Dermis blood vessel endothelial cell (primary cell): ENCODE measurements at places on chromosomes 16 and 17. TPM values are rescaled to one million over a fixed set of nuclear protein-coding genes. Genes with fewer than 3 reads are reported as not detected.
A peak's percentile ranks its signal among the peaks of the same experiment; 100 is the strongest.

Gene WFIKKN1
- 0.14 and 0.17 TPM in 2 replicates for total RNA-seq

DNA sequence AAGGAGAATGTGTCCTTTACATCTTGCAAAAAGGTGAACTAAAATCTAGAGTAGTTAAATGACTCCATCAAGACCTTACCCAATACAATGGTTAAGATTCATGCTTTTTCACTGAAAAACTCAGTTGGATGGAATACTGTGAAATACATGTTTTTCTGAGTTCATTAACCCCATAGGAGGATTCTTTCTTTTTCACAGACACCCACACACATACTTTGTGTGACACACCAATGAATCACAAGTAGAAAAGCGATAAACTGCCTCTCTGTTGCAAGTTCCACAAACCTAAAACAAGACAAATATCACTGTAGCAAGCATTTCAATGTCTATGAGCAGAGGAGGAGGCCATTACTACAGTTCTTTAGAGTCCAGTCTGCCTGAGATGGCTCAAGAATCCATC lies 258.8 kb upstream of the CDH5 start:
- DNase-seq = no peak

DNA sequence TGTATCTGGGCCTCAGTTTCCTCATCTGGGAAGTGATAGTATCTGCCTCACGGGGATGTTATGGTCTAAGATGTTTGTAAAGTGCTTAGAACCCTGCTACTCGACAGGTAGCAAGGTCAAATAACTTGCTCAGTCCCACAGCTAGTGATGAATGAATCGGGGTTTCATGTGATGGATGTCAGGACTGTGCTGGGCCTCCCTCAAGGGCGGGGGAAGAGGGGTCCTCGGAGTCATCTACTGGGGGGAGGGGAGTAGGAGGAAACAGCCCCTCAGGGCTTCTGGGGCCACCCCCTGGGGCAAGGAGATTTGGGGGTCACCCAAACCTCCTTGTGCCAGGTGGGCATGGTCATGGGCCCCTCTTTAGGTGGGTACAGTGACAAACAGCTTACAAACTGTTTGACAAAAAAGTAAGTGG lies 732 bp downstream of the PNPO start:
- DNase-seq = peak; percentile 6

DNA sequence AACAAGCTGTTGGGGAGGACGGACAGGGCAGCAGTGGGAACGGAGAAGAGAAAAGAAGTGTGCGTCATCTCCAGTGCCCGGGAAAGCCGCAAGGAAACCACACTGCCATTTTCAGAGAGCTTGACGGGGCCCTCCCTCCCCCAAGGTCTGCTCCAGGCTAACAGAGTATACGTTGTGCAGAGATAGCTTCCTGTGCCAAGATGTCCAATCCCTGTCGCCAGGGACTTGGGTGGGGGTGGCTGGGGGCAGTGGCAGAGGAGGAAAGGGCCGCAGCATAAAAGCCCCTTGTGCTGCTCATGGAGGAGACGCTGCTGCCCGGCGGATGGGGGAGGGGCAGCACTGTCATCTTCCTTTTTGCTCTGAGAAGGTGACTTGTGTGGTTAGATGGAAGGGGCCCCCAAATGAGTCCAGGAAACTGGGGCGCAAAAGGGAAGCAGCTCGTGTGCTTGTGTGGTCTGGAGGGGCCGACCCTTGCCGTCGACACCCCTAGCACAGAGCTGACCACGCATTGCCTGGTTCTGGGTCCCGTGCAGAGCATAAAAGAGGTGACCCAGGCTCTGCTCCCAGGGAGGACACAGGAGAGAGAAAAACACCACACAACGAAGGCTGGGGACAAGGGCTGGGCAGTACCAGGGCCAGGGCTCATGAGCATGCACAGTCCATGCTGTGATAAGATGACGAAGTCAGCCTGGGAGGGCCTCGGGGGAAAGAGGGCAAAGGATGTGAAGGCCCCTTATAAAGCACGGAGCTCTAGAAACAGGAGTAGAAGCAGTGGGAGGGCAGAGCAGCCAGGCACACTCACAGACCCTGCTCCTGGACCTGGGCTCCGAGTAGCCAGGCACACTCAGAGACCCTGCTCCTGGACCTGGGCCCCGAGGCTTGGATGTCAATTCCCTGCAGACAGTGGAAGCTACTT lies 372.7 kb downstream of the SLC39A11 start:
- DNase-seq = no peak

DNA sequence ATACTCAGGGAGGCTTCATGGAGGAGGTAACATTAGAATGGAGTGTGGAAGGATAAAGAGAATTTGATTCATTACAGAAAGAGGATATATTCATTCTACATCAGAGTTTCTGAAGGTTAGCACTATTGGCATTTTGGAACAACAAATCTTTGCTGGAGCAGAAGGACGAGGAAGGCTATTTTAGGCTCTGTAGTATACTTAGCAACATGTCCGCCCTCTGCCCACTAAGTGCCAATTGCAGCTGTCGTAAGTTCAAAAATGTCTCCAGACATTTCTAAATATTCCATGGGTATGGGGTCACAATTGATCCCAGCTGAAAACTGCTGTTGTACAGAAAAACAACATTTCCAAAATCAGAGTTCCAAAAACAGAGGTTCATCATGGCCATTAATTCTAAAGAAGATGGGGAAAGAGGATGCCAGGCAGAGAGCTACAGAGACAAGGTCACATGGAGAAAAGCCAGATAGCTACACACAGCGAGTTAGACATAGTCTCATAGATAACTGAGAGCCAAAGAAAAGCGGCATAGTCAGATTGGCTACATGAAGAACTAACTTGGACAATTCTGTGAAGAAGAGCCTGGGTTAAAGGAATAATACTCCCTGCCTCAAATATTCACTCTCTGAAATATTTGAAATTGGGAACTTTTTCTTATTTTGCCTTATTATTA lies 846.4 kb upstream of the CDH8 start:
- no peak for DNase-seq

Gene SPATA33
- 2.0 and 4.1 TPM in 2 replicates for total RNA-seq

DNA sequence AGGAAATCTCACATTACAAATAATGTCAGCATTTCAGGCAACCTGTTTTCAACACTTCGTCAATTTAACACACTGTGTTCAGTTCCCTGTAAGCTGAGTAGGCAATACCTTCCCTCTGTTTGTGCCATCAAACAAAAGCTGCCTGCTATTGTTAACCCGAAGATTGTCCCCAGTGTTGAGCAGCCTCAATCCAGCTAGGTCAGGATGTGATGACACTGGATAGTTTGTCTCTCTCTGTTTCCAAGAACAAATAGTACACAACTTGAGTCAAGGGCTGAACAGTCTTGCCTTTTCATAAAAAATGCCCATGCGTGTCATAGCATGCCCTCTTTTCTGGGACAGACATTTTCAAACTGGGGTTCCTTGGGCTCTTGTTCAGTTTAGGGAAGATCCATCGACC lies 36.4 kb downstream of the HSD17B2 start:
- DNase-seq = no peak

Gene HP
- 0.05 TPM in 1 of 2 replicates, not detected in the other for total RNA-seq

- peak; percentile 29 for DNase-seq
Measured at GRCh38 chr16:9258423-9259051, 167.1 kb downstream of the HAPSTR1 start.

GRCh38 chr17:58279736-58280479 lies 827 bp downstream of the MPO start:
- DNase-seq = no peak

- no peak for DNase-seq
Measured at GRCh38 chr17:38926293-38927070, 1.1 kb downstream of the LASP1NB start.

Gene AANAT
- total RNA-seq = not detected in 2 replicates

Gene TEKT1
- not detected in 2 replicates for total RNA-seq

Gene KRTAP4-3
- not detected in 2 replicates for total RNA-seq

GRCh38 chr17:17416007-17416399 lies 60.8 kb upstream of the MED9 start:
- DNase-seq = peak; percentile 89

Gene TERB1
- total RNA-seq = 0.17 TPM in 1 of 2 replicates, not detected in the other

Gene KRTAP2-3
- not detected in 2 replicates for total RNA-seq

DNA sequence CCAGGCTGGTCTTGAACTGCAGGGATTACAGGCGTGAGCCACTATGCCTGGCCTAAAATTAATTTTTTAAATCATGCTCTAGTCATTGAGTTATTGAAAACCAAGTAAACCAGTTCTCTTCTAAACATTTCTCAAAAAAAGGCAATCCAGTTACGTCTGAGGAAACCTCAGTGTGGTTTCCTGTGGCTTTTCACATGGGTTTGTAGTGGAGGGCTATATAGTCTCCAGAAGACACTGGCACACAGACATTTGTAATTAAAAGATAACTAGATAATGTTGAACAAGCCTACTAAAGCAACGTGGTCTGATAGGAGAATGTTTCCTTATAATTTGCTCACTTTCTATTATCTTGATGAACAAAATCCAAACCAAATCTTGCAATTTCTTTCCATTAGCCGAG lies 5.2 kb upstream of the TOB1 start:
- DNase-seq = no peak

- DNase-seq = no peak
Measured at GRCh38 chr17:77371888-77372443, 231.2 kb downstream of the SEC14L1 start.

Gene TGFB1I1
- 37.4 and 51.2 TPM in 2 replicates for total RNA-seq

Gene LPO
- total RNA-seq = under 0.01 TPM in 1 of 2 replicates, not detected in the other

- peak; percentile 75 for DNase-seq
Measured at GRCh38 chr17:60139438-60140285, 10.1 kb upstream of the CA4 start.

GRCh38 chr17:81815646-81815986 lies 11.7 kb downstream of the GCGR start:
- DNase-seq = no peak

GRCh38 chr17:75707079-75707571 lies 14.1 kb upstream of the ITGB4 start:
- DNase-seq = peak; percentile 95

- DNase-seq = no peak
Measured at GRCh38 chr17:55351226-55351625, 70.4 kb downstream of the MMD start.

DNA sequence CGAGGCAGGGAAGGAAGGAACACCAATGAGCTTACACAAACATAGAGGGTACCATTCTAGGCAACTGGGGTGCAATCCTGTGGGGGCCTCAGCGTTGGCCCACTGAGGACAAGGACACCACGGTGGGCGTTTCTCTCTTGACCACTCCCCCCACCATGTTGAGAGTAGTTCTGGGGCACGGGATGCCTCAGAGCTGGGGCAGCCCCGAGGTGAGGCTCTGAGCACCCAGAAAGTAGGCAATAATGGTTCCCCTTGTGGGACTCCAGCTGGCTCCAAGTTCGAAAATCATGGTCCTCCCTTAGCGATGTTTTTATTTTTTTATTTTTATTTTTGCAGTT lies 5.1 kb downstream of the PRSS21 start:
- DNase-seq = no peak

GRCh38 chr17:1977583-1978395 lies 47.3 kb downstream of the RTN4RL1 start:
- no peak for DNase-seq

- no peak for DNase-seq
Measured at GRCh38 chr17:11245187-11245586, 4.2 kb downstream of the SHISA6 start.

DNA sequence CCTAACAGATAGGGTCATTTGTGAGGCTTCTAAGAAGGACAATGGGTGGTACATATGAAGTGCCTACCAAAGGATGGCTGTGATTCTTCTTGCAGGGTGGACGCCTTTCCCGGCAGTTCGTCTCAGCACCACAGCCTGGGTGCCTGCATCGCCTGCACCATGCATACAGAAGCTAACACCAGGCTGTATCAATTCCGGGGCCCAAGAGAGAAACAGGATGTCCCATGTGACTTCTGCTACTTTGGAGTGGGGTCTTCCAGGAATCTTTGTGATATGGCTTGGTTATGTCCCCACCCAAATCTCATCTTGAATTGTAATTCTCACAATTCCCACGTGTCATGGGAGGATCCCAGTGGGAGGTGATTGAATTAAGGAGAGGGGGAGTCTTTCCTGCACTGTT lies 251.6 kb upstream of the TNRC6C start:
- no peak for DNase-seq

DNA sequence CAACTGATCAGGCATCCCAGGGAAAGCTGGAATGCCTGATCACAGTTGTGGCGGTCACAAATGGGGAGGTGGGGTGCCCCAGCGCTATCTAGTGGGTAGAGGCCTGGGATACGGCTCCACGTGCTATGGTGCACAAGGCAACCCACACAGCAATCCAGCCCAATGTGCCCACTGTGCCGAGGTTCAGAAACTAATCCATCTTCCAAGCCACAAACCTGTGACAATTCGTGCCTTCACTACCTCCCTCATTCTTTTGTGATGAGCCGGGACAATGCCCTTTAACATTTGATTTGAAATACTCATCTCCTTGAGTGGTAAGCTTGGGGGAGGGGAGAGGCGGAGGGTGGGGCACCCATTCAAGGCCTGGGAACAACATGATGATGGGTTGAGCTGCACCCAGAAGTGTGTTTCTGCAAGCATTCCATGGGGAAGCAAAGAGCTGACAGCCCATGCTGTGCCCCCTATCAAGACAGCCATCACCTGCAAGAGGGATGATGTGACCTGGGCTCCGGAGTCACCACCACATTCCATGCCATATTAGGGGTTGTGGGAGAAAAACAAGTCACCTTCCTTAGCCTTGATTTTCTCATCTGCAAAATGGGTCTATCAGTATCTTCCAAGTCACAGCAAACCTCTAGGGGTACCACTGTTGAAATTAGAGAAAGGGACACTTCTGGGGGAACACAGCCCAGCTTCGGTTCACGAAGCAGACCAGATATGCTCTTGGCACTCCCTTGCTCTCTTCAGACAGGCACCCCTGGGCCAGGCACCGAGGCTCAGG lies 3.7 kb downstream of the ELOB start:
- no peak for DNase-seq

GRCh38 chr17:50208611-50209061 lies 7.2 kb upstream of the COL1A1 start:
- no peak for DNase-seq

GRCh38 chr17:55448681-55449080 lies 27.0 kb upstream of the MMD start:
- no peak for DNase-seq

Gene TEX19
- total RNA-seq = 0.05 TPM in 1 of 2 replicates, not detected in the other

- no peak for DNase-seq
Measured at GRCh38 chr17:63624531-63624880, 2.3 kb downstream of the MAP3K3 start.

- no peak for DNase-seq
Measured at GRCh38 chr17:44191941-44192496, 5.2 kb downstream of the TMUB2 start.

Gene ZNF689
- total RNA-seq = 5.8 and 6.0 TPM in 2 replicates

- no peak for DNase-seq
Measured at GRCh38 chr16:84753412-84754326, 53.9 kb downstream of the USP10 start.

Gene SGCA
- not detected in 2 replicates for total RNA-seq

Gene CAPNS2
- 0.70 and 1.7 TPM in 2 replicates for total RNA-seq

Gene TEX14
- under 0.01 and 0.05 TPM in 2 replicates for total RNA-seq

GRCh38 chr17:4693416-4693815 lies 10.5 kb downstream of the PELP1 start:
- DNase-seq = no peak

- DNase-seq = no peak
Measured at GRCh38 chr16:24674877-24675276, 54.6 kb upstream of the TNRC6A start.
